ENCODE measurements at places on chromosomes 1 and 21.

- DNase-seq = peak; percentile 7
Observed at GRCh38 chr1:64663668-64664067, 81.2 kb upstream of the RAVER2 start.

- no peak for DNase-seq
Observed at GRCh38 chr1:3593334-3593733, 18.0 kb downstream of the MEGF6 start.

DNA sequence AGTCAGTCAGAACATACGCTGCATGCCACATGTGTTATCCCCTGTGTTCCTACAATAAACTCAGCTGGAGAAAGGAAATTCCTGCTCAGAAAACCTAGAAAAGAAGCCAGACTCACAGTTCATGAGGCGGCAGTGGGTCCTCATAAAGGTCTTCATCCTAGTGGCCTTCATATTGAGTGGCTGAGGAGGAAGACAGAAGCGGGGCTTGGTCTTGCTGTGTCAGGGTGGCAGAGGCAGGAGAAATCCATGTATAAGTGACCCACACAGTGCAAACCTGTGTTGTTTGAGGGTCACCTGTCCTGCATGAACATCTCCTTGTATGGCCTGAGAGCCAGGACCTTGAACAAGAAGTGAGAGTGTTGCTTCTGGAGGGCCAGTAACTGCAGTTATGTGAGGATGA lies 4.0 kb upstream of the WNT3A start:
- no peak for DNase-seq

DNA sequence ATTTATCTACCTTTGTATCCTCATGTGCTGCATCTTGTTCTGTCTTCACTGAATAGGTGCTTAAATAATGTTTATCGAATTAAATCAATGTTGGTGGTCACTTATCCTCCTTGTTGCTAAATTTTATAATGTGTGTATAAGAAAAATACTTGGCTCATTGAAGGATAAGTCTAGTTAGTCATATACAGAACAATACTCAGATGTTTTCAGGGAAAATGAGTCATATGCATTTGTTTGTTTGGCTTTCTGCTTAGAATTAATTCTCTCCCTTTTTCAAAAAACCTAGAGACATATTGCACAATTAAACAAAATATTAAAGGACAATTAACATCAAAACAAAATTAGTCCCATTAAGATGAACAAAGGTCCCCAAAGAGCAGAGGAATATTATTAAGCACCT lies 89.0 kb downstream of the UBE2U start:
- no peak for DNase-seq

- DNase-seq = no peak
Observed at GRCh38 chr1:14486401-14487201, 111.9 kb upstream of the KAZN start.

- DNase-seq = peak; percentile 81
Observed at GRCh38 chr1:38489844-38490270, 369.7 kb downstream of the RRAGC start.

DNA sequence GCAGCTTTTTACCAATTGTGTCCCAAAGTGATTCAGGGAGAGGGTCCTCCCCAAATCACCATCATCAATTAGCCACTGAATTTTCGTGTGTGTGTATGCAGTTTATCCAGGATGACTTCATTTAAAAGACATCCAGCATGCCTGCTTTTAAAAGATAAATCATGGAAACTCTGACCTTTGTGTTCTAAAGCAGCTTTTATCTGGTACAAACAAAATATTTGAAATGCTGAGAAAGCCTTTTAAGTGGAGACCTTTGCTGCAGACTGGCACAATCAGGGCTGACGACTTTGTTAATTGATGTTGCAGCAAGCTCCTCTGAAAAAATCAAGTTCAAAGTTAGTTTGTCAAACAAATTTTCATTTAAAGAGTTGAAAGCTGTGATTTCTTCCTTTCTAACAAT lies 104.7 kb downstream of the PCP4 start:
- no peak for DNase-seq

Measured in germinal center (tissue), 1 donor.